ENCODE measurements at places on chromosomes 7 and 10.

DNA sequence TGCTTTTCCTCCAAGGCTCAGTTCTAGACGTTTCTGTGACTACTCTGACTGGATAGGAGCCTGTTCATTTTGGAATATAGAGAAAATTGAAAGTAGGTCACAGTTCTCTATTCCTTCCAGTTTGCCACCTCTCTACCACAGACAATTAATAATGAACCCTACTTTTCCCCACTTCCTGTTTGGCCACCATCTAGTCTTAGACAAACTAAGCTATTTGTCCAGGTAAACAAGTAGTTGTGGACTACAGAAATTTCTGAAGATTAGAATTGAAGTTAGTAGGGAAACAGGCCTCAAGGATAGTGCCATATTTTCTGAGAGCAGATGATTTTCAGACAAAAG is 87.0 kb downstream of the AUTS2 start:
- DNase-seq, result no peak

DNA sequence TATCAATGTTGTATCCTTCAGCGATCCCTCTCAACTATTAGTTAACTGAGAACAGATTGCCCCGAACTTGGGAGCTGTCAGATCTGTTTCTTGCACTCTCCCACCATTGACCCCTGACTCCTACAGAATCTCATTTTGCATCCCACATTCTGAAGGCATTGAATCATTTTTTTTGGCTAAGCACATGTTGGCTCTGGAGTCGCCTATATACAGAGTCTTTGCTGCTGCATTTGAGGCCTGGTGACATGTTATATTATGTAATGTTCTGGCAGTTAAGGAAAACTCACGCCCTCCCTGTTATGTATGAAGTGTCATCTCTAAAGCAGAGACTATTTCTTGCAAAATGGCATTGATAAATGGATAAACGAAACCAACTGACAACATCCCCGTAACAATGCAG is 159.2 kb upstream of the ITGB1 start:
- DNase-seq, result no peak

GRCh38 chr10:122504610-122504950 is 43.2 kb downstream of the HTRA1 start:
- DNase-seq, result no peak

DNA sequence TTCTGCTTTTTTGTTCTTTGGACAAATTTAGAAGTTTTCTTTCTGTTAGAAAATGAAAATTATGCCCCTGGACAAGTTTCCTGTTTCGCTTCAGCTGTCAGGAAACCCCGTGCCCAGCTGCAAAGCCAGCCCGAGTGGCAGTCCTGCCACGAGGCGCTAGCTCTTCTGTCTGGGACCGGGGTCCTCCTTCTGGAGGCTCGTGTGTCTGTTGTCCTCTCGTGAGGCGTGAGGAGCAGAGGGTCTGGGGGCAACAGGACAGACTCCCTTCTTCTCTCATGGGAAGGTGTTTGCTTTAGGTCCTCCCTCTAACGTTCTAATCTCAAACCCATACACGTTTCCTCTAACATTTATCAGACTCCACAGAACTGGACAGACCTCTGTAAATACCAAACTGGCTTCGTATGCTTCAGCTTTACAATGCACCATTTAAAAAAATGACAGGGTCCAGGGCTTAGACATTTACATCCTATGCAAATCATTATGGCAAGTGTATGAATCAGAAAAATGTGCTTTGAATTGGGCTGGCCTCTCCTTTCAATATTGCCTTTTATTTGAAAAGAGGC is 184.5 kb upstream of the SHH start:
- no peak for DNase-seq

DNA sequence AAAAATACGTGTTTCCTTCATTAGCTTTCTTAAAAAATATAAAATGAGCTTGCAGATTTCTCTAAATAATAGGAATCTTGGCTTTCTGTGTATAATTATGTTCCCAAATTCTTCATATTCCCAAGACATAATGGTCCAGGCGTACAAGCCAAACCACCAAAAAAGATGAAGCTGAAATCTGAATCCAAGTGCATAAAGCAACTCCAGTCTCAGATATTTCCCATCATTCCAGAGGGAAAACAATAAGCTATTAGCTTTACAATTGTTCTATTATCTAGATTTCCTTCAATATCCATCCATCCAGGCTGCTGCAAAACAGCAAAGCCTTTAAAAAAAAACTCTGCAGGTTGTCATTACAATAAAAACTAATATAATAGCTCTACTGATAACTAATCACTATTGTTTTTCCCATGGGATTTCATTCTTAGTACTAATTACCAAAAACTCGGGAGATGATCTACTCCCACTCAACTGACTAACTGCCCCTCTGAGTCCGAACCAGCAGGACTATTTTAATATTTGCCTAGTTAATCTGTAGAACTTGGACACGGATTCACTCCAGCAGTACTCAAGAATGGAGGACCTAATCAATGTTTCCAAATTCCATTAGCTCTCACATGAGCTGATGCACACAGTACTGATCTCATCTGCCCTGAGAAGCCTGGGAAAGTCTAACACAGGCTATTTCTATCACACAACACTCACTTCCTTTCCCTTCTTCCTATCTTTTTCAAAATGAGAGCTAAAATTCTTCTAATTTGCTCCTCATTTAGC is 108.9 kb upstream of the ASAH2 start:
- DNase-seq, result no peak

All from activated T-helper 2 cell treated with anti-CD3 and anti-CD28 coated beads, Interferon-gamma antibody, Interleukin-2, Interleukin-4, amounts not matched to agents 10 μg/mL and 5 μg/mL and 100 μg/mL, durations not matched to agents 14 hours and 24 hours and 36 hours (primary cell).